ENCODE measurements at places on chromosomes 1 and 21.

DNA sequence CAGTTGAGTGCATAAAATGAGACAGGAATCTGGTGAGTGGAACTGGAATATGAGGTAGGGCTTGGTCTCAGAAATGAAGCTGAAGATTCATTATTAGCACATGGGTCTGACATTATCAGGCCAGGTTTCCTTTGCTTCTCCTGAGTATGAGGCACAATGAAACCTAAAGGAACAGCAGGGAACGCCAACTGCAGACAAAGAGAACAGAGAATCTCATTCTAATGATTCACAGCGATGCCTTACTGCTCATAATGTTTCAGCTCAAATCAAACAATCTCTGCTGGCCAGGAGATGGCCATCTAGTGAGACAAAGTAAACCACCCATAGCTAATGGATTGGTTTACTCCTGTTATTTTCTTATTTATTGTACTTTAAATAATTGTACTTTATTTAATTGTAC, 133.5 kb downstream of the C1orf21 start:
- no peak for DNase-seq

GRCh38 chr1:53371851-53372250, 44.0 kb upstream of the LRP8 start:
- no peak for DNase-seq

DNA sequence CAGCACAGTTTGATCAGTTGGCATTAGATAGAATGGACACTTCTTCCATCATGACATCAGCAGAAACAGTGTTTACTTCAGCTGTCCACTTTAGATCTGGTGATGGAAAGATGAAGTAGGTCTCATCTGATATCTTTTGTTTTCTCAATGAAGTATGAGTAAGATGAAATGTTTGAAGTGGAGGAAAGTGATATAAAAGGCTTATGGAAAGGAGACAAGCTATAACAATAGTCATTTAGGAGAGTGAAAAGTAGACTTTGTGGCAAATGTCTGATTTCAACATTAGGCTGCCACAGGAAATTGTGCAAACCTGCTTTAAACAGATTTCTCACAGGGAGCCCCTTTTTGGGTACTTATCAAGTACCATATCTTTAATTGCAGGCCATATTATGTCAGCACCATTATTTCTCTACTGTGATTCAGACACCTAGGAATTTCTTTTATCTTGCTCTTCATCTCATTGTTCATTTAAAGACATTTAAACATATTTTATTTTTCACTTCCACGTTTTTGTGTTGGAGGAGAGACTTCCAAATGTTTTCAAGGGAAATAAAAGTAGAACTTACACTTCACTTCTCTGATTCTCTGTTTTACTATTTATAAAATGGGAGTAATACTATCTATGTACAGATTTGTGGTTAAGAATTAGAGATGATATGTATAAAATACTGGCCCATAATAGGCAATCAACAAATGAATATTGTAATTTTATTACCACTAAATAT, 18.1 kb downstream of the PDC start:
- DNase-seq: no peak

GRCh38 chr21:41066086-41066938, 101.6 kb upstream of the BACE2 start:
- no peak for DNase-seq

DNA sequence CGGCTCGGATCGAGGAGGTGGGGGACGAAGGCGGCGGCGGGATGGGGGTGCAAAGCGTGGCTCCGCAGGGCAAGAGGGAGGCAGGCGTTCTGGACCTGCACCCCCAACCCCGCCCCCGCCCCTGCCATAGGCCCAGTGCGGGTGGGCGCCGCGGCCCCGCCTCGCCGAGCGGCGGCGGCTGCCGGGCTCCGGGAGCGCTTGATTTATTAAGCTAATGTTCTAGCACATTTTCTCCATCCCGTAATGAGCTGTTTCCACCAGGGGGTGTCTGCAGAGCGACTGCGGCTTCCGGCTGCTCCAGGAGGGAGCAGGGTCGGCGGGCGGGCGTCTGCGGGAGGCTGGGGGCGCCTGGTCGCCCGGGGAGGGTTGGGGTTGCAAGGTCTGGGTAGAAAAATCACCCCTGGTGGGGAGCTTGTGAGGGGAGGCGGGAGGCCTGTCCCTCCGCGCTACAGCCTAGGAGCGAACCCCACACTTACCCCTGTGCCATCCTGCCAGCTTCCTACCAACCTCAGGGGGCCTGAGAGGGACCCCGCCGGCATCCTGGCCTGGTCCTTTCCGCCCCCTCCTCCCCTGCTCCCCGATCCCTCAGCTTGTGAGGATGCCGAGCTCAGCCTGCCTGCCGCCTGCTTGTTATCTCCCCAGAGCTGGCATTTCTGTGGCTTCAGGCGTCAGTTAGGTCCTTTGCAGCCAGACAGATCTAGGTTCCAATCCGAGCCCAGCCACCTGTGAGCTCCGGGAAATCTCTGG, 48.5 kb upstream of the ACOT11 start:
- peak; percentile 41 for DNase-seq

DNA sequence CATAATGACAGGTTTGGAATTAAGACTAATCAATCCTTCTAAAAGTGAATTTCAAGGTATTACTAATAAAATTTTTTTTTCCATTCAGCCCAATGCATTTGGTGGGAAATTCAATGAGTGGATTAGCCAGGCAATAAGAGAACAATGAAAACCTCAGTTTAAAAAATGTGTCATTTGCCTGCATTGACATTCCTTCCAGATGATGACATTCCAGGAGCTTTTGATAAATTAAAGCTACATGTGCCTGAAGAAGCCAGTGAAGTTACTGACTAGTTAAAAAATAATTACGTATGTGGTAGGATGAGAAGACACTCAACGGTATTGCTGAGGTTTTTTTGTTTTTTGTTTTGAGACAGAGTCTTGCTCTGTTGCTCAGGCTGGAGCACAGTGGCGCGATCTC, 37.9 kb upstream of the RC3H1 start:
- DNase-seq: no peak

- no peak for DNase-seq
Observed at GRCh38 chr1:213723187-213723586, 264.6 kb upstream of the PROX1 start.

DNA sequence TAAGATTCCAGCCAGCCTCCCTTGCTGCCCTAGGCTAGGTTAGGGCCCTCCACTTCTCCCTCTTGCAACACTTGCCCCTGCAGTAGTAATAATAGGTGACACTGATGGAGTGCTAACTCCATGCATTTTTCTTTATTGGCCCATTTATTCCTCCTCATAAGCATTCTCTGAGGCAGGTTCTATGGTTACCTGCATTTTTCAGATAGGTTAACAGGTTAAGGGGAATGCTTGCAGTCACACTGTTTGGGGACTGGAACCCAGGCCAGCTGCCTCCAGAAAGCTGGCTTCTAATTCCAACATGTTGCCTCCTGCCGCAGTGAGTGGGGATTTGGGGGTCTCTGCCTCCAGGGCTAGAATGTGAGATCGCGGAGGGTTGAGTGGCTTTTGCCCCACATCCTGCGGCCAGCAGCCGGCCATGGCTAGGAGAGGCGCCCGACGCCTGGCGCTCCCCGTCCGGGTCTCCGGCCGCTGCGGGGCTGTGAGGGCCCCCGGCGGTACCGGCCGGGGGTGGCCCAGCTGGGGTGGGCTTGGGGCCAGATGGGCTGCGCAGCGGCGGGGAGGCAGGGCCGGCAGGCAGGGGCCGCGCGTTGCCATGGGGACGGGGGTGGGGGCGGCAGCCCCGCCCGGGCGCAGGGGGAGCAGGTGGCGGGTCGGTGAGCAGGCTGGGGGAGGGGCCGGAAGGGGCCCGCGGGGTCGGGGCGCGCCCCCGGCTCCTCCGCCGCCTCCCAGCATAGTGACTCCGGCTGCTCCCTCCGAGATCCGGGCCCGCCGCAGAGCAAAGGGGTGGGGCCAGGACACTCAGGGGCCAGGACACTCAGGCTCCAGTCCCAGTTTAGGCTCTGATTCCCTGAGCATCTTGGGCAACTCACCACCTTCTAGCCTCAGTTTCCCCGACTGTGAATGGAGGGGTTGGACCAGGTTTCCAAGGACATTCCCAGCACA, 68.4 kb upstream of the SSBP3 start:
- DNase-seq: peak; percentile 47

GRCh38 chr1:120133228-120133927, 42.9 kb downstream of the SEC22B start:
- DNase-seq: no peak

- DNase-seq: no peak
Observed at GRCh38 chr1:85135392-85135798, 65.4 kb downstream of the SYDE2 start.

GRCh38 chr1:86419277-86419903, 4.6 kb upstream of the CLCA2 start:
- DNase-seq: peak; percentile 62

DNA sequence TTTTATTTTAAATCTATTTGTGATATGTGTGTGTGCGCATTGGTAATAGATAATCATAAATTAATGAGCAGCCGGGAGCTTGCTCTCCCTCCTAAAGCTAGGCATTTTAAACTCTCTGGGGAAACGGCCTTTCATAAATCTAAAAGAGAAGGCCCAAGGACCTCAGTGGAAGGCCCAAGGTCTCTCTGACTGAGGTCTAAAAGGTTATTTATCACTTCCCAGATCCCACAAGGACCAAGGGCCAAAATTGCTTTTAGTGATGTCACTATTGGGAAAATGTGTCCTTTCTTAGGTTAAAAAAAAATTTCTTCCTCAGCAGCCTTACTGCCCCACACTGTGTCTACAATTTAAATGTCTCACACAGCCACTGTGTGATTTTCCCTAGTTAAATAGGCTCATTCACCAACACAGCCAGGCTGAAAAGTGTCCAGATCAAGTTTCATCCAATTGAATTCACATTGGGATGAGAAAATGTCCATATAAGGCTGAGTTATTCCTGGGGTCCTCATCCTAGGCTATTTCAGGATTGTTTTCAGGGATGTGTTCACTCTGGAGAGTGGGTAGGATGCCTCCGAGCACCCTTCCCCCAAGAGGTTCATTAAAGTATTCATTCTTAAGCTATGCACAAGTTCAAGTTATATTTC, 46.1 kb downstream of the SLC44A3 start:
- DNase-seq: no peak

DNA sequence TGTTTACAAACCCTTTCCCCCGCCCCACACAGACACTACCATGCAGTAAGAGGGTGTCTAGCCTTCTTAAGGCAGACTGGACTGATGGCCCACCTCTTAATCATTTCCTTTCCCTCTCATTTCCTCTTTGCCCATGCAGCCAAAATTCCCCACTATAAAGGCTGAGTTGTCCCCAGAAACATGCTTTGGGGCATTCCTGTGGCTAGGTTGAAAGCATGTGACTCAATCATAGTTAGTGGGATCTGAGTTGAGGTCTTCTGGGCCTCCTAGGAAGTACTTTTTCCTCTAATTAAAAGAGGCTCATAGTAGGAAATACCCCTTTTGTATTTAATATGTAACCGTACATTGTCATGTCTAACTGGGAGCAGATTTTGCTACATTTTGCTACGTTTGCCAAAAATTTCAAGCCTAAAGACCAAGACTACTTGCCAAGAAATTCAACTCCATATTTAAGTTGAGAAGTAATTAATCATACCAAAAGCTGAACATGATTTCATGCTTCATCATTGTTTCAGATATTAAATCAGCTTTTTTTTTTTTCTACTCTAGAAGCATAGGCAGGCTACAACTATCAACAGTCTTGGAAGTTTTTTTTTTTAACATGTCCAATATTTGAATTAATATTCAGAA, 174.7 kb downstream of the ADGRL4 start:
- no peak for DNase-seq

- DNase-seq: no peak
Observed at GRCh38 chr1:199135901-199136300, 497.1 kb downstream of the PTPRC start.

- DNase-seq: peak; percentile 15
Observed at GRCh38 chr1:17013491-17014320, 2.0 kb upstream of the ATP13A2 start.

- no peak for DNase-seq
Observed at GRCh38 chr21:41616031-41616591, 108.2 kb upstream of the TMPRSS2 start.

- no peak for DNase-seq
Observed at GRCh38 chr1:156276966-156277381, 5.7 kb downstream of the SMG5 start.

- no peak for DNase-seq
Observed at GRCh38 chr1:115373305-115373704, 35.3 kb upstream of the NGF start.

Measured in CD4-positive, alpha-beta T cell treated with Interleukin-1 beta for 1 hour (primary cell).